ENCODE measurements at places on chromosomes 2 and 18.
A peak's percentile ranks its signal among the peaks of the same experiment; 100 is the strongest.

GRCh38 chr2:59528525-59528924 is 1024.9 kb downstream of the BCL11A start:
- peak; percentile 73 for DNase-seq

DNA sequence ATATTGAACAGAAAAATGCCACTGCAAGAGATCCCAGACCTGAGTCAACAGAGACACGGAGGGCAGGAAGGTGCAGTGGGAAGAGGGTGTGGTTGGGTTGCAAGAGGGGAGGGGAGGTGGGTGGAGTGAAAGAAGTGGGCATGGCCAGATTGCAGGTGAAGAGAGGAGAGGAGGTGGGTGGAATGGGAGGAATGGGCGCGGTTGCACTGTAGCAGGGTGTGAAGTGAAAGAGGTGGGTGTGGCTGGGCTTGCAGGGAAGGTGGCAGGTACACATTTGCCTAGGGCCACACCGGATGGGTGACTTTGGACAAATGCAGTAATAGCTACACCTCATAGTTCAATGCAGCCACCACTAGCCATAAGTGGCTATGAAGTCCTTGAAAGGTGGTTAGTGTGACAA is 71.1 kb downstream of the DOCK10 start:
- no peak for DNase-seq

- DNase-seq = no peak
These were observed 16.7 kb upstream of the LYPD6B start for GRCh38 chr2:149021761-149022160.

GRCh38 chr2:40400336-40400953 is 51.4 kb downstream of the SLC8A1 start:
- DNase-seq = no peak

GRCh38 chr2:47767497-47767844 is 15.5 kb upstream of the MSH6 start:
- DNase-seq = no peak

- no peak for DNase-seq
These were observed 9.7 kb downstream of the TNS1 start for GRCh38 chr2:217993138-217993537.

All from Kasumi-1 (cell line).